HT1080 (cell line): ENCODE measurements at places on chromosomes 12 and 14. TPM values are rescaled to one million over a fixed set of nuclear protein-coding genes. Genes with fewer than 3 reads are reported as not detected.

The KLRD1 gene
- under 0.01 TPM in 1 of 2 replicates, not detected in the other for total RNA-seq

The PRB2 gene
- not detected in 2 replicates for total RNA-seq

The PRIM1 gene
- 56.7 and 61.0 TPM in 2 replicates for total RNA-seq

The NEDD8 gene
- total RNA-seq = 307 and 368 TPM in 2 replicates

GRCh38 chr12:89568484-89568883, 42.6 kb upstream of the POC1B start:
- DNase-seq = no peak

GRCh38 chr12:104680070-104680469, 223.3 kb downstream of the CHST11 start:
- no peak for DNase-seq

GRCh38 chr12:52419656-52420055, 13.5 kb upstream of the KRT82 start:
- DNase-seq = no peak

GRCh38 chr12:107025671-107026070, 38.7 kb upstream of the MTERF2 start:
- DNase-seq = no peak

DNA sequence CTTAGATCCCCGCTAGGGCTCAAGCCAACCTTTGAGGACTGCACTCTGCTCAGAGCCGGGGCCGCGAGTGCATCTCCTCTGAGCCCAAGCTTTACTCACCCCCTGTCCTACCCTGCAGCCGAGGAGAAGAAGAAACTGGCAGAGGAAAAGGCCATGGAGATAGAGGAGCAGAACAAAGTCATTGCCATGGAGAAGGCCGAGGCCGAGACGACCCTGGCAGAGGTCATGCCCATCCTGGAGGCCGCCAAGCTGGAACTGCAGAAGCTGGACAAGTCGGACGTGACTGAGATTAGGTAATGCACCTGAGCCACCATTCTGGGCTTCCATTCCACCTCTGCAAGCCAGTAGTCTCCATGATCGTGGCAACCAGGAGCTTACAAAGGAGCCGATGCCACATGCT, 69.8 kb downstream of the CCDC92 start:
- DNase-seq = no peak

- DNase-seq = no peak
Observed at GRCh38 chr12:49089821-49090773, 4.5 kb downstream of the DHH start.

GRCh38 chr12:116492703-116493324, 66.4 kb upstream of the MAP1LC3B2 start:
- peak; percentile 87 for DNase-seq
